NCI-H1105 treated with DMSO at 0.1 percent for 48 hours (cell line): ENCODE measurements at places on chromosomes 16 and 17.

DNA sequence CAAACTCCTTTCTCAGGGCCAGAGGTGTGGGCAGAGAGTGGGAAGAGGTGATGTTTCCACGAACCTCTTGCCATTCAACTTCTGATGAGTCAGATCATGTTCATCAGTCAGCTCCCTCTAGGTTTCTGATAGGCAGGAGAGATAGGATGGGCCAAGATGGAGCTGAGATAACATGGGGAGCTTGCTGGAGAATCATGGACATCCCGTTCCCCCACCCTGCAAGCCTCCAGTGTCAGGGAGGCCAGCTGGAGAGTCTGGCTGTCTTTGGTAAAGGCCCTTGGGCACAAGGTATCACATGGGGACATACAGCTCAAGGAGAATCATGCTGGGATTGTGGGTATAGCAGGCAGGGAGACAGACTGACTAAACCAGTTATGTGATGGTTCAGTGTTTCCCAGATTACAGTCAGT, 136.0 kb upstream of the IRX3 start:
- DNase-seq: no peak

- DNase-seq: peak; percentile 50
Measured at GRCh38 chr17:40443196-40443987, at the start of gene IGFBP4. Gene IGFBP4, plus strand, starts transcription at chr17:40443450. Its CDS starts 286 bp downstream, at chr17:40443736.

DNA sequence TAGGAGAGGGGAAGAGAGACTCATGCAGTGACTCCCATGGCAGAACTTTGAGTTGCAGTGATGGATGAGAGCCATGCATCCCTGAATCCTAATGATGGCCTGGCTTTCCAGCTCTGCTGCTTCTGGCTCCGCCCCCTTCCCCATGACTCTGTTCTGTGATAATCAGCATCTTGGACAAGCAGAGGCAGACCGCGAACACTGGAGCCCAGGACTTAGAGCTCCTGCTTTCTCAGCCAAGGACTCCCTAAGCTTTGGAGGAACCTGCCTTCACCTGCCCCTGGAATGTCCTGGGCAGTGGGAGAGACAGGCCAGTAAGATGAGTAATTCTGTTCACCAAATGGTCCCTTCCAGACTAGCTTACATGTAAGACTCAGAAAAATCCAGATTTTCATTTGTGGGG, 12.5 kb downstream of the CCDC92B start:
- DNase-seq: no peak

- DNase-seq: no peak
Measured at GRCh38 chr17:72253597-72253996, 132.8 kb downstream of the SOX9 start.
